ENCODE measurements at places on chromosomes 11 and 22.
A peak's percentile ranks its signal among the peaks of the same experiment; 100 is the strongest.

- no peak for DNase-seq
These were observed 68.4 kb downstream of the LARGE1 start for GRCh38 chr22:33851821-33852384.

DNA sequence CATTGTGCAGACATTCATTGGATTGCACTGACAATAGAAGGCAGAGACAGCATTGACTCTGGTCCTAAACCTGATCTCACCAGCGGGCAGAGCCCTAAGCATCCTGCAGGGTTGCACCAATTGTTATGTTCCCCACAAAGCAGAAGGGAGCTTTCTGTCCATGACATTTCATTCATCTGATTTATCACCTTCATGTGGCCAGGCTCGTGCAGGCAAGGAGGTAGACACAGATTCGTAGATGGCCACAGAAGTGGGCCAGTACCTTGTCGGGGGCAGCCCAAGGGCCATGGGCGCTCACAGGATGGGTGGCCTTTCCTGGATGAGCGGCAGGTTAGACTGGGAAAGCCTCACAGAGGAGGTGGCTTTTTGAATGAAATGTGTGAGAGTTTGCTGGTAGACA, 2.9 kb downstream of the TSKU start:
- no peak for DNase-seq

- DNase-seq: no peak
These were observed 18.0 kb downstream of the FAM227A start for GRCh38 chr22:38638216-38638615.

GRCh38 chr22:37607010-37607934, 1.4 kb upstream of the GGA1 start:
- peak; percentile 89 for DNase-seq

GRCh38 chr11:125416981-125417935, 78.8 kb downstream of the FEZ1 start:
- DNase-seq: no peak

GRCh38 chr11:126514061-126514693, 158.7 kb downstream of the ST3GAL4 start:
- no peak for DNase-seq

GRCh38 chr22:48234011-48234410, 1471.6 kb downstream of the TBC1D22A start:
- no peak for DNase-seq

DNA sequence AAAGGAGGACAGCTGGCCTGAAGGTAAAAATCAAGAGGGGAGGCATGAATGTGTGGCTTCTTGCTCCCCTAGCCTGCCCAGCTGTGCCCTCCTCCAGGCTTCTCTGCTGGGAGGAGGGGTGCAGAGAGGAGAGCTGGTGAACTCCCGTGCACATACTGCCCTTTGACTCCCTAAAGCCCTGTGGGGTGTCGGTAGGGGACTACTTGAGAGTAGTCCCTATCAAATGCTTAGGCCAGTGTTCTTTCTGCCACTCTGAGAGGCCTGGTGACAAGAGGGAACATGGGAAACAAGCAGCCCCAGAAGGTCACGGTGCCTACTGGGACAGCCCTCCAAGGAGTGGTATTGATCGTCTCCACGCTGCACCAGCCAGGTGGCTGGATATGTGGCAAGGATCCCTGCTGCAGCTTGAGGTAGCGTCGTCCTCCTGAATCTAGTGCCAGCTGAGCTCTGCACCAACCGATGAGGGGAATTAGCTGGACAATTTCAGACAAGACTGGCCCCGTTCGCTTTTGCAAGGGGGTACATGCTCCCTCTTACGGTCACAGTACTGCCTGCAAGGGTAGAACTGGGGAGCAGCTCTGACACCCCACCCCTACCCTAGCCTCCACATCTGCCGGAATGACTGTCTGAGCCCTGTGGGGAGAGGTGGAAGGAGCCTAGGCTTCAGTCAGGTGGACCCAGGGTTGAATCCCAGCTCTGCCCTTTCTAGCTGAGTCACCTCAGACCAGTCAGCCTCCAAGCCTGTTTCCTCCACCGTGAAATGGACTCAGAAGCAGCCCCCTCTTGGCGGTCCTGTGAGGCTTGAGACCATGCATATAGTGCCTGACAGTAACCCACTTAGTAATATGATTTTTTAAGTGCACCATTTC, 17.1 kb upstream of the C11orf96 start:
- DNase-seq: no peak

- no peak for DNase-seq
These were observed 118.6 kb downstream of the KCNQ1 start for GRCh38 chr11:2563213-2564007.

GRCh38 chr11:202490-202889, 4.7 kb downstream of the BET1L start:
- DNase-seq: no peak

GRCh38 chr11:1878137-1879031, 13.3 kb downstream of the PRR33 start:
- no peak for DNase-seq

GRCh38 chr11:18723991-18724390, 2.0 kb downstream of the IGSF22 start:
- peak; percentile 75 for DNase-seq

- no peak for DNase-seq
These were observed 50.7 kb downstream of the SHISAL1 start for GRCh38 chr22:44261861-44262595.

DNA sequence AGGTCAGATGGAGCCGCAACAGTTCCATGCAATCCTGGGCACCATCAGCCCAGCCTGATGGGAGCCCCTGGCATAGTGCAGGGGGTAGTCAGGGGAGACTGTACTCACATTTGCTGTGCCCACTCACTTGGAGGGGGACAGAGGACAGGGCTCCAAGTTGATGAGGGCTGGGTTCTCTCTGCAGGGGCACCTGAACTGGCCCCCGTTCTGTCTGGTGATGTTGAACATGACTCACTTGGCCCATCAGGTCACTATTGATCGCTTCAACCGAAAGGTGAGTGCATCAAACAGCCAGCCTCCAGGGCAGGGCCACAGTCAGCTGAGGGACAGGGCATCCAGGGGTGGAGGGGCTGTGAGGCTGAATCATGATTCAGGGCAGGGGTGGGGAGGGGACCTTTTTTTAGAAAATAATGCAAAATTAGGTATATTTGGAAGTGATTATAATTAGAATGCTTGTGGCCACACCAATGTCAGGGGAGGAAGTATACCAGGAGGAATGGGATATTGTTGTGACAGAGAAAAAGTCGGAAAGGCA, 66.4 kb downstream of the OTOG start:
- DNase-seq: no peak

DNA sequence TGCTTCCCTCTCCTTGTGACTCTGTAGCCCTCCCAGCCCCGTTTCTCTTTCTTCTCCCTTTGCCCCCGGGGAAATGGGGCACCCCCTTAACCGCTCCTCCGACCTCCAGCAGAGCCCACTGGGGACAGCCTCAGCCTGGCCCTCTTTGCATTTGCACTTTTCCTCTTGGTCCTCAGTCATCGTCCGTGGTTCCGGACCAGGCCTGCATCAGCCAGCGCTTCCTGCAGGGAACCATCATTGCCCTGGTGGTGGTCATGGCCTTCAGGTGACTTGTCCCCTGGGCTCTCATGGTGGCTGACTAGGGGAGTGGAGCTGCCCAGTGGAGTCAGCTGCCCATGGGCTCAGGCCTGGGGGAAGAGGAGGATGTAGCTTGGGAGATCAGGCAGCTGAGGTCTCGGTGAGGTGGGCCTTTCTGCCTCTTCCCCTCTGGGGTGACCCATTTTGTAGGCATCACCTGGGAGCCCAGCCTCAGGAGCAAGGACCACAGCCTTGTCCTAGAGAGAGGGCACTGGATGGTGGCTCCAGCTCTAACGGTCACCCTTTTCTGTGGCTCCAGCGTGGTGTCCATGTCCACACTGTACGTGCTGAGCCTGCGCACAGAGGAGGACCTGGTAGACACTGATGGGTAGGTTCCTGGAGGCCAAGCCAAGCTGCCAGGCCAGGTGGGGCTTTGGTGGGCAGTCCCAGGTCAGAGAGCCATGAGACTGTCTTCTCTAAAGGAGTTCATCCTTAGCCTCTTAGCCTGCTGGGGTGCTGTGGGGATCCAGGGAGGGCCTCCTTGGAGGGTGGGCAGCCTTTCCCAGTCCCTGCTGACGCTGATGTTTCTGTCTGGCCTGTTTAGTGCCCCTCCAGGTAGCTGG, 12.5 kb downstream of the TMEM258 start:
- DNase-seq: no peak

DNA sequence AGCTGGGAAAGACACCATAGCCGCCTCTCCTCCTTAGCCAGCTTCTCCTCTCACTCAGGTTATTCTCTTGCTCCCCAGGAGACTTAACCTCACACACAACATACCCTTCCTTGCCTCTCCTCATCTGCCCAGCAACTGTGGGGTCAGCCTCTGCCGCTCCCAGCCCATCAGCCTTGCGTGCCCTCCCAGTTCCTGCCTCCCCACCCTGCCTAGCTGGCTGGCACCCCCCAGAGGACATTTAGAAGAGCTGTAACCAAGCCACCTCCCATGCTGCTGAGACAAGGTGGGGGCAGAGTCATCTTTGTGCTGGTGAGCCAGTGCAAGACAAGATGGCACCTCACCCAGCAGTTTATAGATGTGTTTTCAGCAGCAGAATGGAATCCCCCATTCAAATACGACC, 38.2 kb downstream of the TOM1 start:
- peak; percentile 7 for DNase-seq

DNA sequence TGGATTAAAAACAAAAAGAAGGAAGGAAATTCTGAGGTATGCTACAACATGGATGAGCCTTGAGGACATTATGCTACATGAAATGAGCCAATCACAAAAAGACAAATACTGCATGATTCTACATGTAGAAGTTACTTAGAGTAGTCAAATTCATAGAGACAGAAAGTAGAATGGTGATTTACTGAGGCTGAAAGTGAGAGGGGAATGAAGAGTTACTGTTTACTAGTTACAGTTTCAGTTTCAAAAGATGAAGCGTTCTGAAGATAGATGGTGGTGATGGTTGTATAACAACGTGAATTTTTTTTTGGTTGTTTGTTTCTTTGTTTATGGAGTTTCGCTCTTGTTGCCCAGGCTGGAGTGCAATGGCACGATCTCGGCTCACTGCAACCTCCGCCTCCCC, 9.5 kb downstream of the OR5P2 start:
- no peak for DNase-seq

GRCh38 chr22:33871935-33872334, 48.3 kb downstream of the LARGE1 start:
- DNase-seq: no peak

- no peak for DNase-seq
These were observed 305.5 kb downstream of the DDX10 start for GRCh38 chr11:108970221-108970991.

GRCh38 chr11:76622493-76623094, 48.0 kb downstream of the LRRC32 start:
- DNase-seq: no peak

- no peak for DNase-seq
These were observed 93.1 kb upstream of the HORMAD2 start for GRCh38 chr22:29987137-29987536.

DNA sequence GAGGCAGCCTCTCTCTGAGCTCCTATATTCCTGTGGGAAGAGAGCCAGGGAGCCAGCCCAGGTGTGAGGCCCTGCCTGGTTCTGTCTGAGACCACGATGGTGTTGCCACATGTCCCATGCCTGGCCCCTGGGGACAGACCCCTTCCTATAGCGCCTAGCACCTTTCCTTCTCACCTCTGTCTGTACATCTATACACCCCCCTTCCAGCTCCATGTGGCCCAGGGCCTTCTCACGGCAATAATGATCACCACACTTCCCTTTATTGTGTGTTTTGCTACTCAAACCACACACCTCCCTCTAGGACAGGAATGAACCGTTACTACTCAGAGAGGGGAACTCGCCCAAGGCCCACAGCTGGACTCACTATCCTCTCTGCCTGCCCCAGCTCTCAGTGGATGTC, 12.8 kb downstream of the CD82 start:
- DNase-seq: no peak

DNA sequence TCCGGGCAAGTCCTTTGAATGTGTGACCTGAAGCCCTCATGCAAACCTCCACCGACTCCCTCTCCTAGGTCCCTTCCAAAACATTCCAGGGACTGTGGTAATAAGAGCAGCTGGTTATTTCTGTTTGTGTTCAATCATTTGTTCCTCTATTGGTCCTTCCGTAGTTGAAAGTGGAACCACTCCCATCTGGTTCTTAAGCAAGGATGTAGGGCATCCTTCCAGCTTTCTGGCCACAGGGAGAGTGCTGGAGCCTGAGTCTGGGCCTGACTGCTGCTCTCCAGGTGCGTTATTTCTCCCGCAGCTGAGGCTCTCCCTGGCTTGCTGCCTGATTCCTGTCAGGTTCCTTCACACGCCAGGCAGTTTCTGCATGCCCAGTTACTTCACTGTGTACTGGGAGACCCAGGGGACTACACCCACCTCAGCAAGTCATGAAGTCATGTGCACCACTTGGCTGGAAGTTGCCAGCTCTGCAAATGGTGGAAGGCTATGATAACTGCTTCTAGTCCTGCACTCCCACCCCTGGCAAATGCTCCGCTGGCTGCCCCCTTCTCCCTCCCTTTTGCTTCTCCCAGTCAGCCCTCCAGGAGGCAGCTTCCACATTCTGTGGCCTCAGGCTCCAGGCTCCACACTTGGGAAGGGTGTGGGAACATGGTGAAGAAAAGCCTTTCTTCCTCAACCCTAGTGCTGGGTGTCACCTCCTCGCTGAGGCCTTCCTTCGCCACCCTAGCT, 4.0 kb upstream of the ALX4 start:
- no peak for DNase-seq

DNA sequence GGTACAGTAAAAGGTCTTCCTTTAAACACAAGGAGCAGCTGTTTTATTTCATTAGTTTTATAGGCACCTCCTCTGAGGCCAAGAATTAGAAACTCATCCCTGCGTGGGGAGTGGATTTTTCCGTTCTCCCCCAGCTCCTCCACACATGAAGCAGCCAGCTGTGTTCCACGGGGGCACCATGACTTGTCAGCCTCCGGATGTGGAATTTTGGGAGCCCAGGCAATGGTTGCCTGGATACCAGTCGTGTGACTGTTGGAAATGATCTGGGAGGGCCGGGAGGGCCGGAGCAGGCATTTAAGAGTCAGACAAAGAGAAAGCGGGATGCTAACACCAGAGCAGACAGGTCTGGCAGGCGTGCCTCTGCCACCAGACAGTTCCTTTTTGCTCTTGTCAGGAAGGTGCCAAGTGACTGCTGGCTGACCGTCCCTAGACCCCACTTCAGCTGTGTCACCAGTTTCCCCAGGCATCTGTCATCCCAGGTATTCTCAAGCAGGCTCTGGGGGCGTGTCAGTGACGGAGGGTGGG, 15.9 kb upstream of the CDC42EP2 start:
- no peak for DNase-seq

DNA sequence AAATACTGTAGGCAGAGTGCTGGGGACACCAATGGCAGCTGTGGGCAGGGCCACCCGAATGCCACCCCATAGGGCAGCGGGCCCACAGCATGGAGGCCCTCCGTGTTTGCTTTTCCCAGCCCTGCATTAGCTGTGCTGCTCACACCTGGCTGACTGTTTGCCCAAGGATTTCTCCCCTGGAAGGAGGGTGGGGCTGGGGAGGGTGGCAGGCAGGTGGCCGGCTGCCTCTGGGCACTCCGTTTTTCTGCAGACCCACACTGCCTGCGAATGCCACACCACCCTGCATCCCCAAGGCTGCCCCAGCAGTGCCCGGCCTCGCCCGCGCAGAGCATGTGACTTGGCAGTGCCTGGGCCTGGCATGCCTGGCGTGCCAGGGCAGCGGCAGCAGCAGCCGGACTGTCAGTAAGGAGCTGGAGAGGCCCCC, 19.6 kb downstream of the DAGLA start:
- DNase-seq: peak; percentile 54

Data from NCI-H526 (cell line).